C1 segment of cervical spinal cord (tissue), 14 donors: ENCODE measurements at places on chromosomes 7 and 10.

DNA sequence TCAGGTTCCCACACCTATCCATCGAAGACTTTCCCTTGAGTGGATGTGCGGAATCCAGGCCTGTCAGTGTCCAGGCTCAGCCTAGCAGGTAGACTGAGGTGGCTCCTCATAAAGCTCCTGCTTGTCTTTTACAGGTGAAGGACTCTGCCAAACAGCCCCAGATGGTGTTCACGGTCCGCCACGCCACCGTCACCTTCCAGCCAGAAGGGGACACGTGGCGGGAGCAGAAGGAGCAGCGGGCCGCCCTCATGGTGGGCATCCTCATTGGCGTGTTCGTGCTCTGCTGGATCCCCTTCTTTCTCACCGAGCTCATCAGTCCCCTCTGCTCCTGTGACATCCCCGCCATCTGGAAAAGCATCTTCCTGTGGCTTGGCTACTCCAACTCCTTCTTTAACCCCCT, 13.9 kb downstream of the HTR5A start:
- DNase-seq = no peak

DNA sequence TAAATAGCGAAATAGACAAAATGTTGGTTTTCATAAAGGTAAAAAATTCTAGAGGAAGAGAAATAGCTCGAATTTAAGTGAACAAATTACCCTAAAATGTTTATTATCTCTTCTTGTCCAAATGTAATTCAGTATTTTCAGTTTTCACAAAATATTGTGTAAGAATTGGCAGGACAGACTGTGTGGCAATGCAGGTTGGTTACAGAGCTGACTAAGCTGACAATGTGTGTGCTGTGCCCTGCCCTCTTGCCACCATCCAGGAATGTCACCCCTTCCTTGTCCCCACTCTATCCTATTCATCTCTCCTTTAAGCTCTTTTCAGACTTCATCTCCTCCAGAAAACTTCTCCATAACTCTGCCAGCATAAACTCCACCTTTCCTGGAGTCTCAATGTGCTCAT, 46.1 kb downstream of the COL28A1 start:
- DNase-seq = no peak

GRCh38 chr10:91909117-91909677, at the start of gene FGFBP3:
Gene FGFBP3, minus strand, starts transcription at chr10:91909486. Its CDS starts 517 bp downstream, at chr10:91908969.
- DNase-seq = peak; percentile 21

DNA sequence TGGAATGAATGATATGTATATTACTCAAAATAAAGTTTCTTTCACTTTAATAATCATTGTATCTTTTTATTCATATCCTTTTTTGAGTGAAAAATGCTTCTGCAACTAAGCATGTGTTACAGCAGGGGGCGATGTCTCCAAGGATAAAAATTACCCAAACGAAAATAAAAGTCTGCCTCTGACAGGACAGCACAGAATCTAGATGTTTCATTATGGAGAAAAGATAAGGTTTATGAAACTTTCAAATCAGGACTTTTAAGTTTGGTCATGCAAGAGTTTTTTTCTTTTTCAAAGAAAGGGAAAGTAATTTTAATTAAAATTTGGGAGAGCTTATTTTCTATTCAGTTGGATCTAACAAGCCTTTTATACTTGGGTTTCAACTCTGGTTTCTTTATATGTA, 48.4 kb downstream of the TES start:
- no peak for DNase-seq

- peak; percentile 21 for DNase-seq
These were observed 81.0 kb downstream of the PPP1R3C start for GRCh38 chr10:91551856-91552255.
